ENCODE measurements at places on chromosomes 11 and 22.

DNA sequence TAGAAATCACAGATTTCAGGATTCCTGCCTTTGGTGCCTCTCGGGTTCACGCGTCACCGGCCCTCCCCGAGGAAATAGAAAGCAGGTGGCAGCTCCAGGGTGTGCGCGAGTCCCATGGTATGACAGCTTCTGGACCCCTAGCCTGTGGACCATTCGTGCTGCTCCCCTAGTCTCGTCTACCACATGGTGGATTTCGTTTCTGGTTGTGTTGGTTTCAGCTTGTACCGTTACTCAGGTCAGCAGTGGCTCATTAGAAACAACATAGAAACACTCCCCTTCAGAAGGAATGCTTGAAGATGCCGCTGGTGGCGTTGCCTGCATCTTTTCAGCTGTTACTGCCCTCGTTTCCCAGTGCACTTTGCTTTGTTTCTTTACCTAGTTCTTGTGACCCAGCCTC is 700 bp downstream of the TTC17 start:
- DNase-seq, result no peak

GRCh38 chr11:64523456-64524157 is 67.4 kb upstream of the SLC22A12 start:
- no peak for DNase-seq

DNA sequence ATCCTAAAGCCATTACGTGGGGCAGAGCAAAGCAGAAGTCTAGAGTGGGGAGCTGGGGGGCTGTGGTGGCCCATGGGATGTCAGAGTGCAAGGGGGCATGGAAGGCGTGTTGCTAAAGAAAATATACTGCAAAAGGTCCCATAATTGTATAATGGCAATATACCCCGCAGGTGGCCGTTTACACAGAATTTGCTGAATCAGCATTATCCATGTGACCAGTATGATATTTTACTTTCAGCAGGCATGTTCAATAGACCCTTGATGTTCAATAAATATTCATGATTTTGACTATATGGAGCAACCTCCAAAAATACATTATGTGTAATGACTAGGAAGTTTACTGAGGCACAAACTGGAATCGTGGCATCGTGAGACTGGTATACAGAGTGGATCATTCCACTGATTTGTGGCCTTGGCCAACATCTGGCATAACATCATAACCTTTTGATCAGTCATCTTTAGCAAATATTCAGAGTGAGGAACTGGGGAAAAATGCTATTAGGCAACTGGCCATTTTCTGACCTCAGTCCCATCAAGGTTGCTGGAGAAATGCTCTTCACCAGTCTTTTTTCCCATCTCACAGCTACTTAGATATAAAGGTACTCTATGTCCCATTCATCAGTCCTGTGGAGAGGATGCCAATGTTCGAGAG is 29.3 kb upstream of the PPP2R1B start:
- no peak for DNase-seq

GRCh38 chr11:125398475-125398874 is 97.6 kb downstream of the FEZ1 start:
- DNase-seq, result no peak

GRCh38 chr11:27304514-27304913 is 58.5 kb downstream of the CCDC34 start:
- DNase-seq, result no peak

GRCh38 chr22:38171927-38172831 is 9.5 kb downstream of the PLA2G6 start:
- DNase-seq, result no peak

GRCh38 chr22:30294066-30294465 is 4.8 kb upstream of the CASTOR1 start:
- DNase-seq, result no peak

GRCh38 chr11:1326435-1327063 is 17.1 kb upstream of the TOLLIP start:
- DNase-seq, result no peak

DNA sequence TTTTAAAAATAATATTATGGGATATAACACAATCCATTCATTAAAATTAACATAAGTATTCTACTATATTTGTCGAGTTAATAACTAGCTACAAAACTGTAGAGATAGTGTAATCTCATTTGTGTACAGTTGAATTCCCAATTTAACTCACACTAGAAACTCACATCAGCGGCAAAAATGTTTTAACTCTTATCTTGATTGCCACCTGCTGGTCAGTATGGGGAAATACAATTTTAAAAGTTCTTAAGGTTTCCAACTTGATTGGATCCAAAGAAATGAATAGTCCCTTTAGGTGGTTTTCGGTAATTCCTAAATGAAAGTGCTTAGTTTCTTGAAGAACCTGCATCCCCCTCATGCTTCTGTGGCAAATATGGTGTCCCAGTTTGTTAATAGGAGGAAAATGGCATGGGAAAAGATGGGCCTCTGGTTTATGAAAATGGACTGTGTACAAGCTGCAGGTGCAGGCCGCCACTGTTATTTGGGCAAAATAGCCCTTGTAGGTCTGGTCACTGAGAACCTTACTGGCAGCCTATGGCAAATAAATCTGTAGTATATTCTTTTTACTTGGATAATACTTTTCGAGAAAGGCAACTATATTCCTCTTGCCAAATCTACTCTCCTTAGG is 33.7 kb upstream of the SLC17A6 start:
- DNase-seq, result no peak

DNA sequence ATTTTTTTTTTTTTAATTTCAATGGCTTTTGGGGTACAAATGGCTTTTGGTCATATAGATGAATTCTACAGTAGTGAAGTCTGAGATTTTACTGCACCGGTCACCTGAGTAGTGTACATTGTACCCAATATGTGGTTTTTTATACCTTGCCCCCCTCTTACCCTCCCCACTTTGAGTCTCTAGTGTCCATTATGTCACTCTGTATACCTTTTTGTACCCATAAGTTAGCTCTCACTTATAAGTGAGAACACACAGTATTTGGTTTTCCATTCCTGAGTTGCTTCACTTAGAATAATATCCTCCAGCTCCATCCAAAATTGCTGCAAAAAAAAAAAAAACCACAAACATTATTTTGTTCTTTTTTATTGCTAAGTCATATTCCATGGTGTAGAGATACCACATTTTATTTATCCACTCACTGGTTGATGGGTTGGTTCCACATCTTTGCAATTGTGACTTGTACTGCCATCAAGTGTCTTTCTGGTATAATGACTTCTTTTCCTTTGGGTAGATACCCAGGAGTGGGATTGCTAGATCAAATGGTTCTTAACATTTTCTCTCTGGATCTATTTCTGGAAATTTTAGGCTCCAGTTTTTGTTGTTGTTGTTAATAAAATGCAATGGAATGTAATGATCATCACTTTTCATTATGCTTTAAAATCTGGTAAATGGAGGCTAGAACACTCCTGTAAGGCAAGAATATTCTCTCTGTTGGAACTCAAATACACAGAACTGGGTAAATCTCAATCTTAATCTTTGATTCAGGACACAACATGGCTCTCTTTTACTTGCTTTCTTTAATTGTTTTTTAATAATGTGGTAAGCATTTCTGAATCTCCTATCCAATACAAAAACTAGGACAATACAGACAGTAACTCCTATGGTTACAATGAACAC is 10.3 kb downstream of the NEAT1 start:
- DNase-seq, result no peak

DNA sequence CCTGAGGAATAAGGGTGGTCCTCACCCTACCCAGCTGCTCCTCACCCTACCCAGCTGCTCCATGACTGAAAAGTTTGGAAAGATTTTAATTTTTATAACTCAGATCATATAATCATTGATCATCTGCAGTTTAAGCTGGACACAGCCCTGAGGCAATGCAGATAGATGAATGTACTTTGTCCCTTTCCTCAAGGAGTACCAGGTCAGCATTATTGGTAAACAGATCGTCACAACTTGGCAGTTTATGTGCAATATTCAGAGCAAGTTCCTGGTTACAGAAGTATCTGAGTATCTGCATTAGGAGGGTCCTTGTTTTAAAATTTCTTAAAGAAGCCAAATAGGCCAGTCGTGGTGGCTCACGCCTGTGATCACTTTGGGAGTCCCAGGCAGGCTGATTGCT is 3.6 kb downstream of the TNRC6B start:
- DNase-seq, result no peak

DNA sequence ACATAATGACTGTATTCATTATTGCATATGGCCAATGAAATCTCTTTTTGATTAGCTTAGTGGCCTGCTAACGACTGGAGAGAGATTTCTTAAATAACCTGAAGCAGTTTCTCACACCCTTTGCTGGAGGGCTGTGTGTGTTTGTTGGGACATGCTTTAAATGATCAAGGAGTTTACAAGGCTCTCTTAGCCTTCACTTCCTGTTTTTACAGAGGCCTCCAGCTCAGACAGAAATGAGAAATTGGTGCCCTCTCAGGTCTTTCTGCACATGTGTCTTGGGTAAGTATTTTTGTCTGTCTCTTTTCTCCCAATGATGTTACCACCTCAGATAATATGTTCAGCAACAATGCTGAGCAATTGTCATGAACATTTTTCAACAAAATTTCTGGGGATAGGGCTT is 884.4 kb upstream of the CNTN5 start:
- no peak for DNase-seq

DNA sequence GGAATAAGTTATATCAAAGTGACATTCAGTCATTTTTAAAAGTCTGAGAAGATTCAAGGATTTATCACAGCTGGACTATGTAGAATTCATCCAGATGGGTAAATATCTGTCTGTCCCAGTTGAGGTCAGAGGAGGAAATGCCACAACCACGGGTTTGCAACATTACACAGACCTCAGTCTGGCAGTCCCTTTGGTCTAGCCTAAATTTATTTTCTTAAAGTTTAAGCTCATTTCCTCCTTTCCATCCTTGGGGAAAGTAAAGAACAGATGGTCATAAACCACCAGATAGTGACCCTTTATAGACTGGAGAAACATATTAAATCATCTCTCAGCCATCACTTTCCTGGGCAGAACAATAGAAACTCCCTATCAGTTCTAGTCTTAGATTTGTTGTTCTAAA is 238.4 kb upstream of the DDI1 start:
- no peak for DNase-seq

DNA sequence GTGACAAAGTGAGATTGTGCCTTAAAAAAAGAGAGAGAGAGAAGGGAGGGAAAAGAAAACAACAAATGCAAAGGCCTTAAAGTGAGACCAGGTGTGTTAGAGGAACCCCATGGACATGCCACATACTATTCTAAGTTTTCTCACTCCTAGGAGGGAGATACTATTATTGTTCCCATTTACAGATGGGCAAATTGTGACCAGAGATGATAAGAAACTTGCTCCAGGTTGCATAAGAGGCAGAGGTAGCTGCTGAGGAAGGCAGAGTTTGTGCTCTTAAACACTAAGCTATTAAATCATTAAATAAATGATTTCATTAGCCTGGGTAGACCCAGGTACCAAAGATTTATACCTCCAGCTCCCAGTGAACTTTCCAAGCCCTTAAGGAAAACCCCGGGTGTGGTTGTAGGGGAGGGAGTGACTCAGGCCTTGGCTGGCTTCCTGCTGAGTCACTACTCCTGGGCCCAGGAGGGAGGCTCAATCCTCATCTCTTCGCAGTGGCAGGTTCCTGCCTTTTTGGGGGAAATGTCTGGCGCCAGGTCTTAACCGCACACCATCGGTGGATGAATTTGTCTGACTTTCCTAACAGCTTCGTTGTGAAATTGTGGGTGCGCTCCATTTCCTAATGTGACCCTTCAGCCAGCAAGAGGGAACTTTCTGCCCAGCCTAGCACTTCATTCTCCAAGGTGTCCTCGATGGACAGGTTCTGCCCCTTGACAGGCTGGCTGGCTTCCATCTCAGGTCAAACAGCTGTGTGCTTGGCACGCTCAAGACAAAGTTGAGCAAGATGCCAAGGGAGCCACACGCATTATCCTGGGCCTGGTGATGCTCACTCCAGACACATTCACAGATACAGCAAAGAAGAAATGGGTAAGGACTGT is 33.4 kb upstream of the PTPRJ start:
- DNase-seq, result no peak

DNA sequence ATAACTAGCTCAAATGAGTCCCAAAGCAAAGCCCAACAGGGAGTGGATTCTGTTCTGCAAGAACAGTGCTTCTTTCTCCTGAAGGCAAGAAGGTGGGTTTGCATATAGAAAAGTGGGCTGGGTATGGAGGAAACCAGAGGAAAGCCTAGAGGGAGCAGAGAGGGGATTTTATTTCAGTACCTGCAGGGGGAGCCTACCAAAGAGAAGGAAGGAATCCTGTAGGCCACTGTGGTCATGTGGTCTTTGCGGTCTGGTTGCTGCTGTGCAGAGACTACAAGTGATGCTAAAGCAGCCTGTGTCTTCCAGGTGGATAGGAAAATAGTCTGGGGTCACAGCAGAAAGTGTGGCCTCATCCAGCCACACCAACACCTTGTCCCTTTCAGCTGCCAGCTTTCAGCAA is 33.2 kb upstream of the ZBTB16 start:
- DNase-seq, result no peak

- DNase-seq, result no peak
Observed at GRCh38 chr22:48556222-48556621, 1271.5 kb downstream of the BRD1 start.

- DNase-seq, result no peak
Observed at GRCh38 chr11:69664103-69664775, 10.9 kb downstream of the LTO1 start.

- no peak for DNase-seq
Observed at GRCh38 chr11:88117281-88117858, 57.9 kb downstream of the RAB38 start.

DNA sequence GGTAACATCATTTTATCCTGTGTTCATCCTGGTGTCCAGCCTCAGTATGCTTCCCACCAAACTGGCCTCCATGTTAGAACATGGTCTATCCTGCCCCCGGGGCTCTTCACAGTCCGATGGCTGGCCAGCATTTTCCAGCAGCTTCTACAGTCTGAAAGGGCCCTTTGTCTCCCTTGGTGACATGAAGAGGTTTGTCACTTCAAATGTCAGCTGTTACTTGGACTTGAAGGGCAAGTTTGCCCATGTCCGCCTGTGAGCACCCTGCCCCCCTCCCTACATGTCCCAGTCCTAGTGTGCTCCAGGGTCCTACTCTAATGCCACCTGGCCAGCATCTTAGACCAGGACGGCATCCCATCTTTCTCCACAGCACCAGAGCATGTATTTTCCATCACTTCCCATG is 24.7 kb downstream of the PATZ1 start:
- no peak for DNase-seq

- peak; percentile 20 for DNase-seq
Observed at GRCh38 chr11:118434553-118435289, 1.6 kb upstream of the KMT2A start.

DNA sequence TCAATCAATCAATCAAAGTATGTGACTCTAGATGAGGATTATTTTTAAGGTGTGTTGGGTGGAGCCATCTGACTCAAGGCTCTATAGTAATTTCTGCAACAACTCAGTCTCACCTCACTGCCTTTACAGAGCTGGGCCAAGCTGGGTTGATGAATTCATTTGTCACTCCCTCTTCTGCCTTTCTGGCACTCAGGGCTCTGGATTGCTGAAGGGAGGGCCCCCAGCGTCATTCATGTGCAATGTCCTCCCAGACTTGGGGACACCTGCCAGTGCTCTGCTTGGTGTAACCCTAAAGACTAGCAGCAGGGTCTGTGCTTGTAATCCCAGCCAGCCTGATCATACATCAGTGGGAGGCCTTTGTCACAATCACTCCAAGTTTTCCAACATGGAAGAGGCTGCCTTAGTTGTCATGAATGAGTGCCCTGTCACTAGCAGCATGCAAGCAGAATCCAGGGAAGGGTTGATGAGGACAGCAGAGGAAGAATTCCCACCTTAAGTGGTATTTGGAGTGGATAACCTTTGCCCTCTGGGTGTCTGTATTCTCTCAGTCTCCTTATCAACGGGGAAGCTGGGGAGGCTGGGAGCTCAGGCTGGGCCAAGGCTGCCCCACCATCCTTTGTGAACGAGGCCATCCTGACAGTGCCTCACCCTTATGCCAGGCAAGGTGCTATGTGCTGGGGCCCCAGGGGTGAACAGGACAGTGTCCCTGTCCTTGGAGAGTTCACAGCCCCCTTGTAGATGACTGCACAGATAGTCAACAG is 2.0 kb upstream of the TP53I11 start:
- DNase-seq, result no peak
